ENCODE measurements at places on chromosomes 12 and 14. TPM values are rescaled to one million over a fixed set of nuclear protein-coding genes. Genes with fewer than 3 reads are reported as not detected.
A peak's percentile ranks its signal among the peaks of the same experiment; 100 is the strongest.

GRCh38 chr12:122946690-122947341 is 19.4 kb downstream of the ABCB9 start:
- no peaks in the 10 kb centered on the region for H3K27me3 ChIP-seq
- no peaks in the 10 kb centered on the region for H3K4me1 ChIP-seq
- no peak overlapping the region for H3K4me3 ChIP-seq

DNA sequence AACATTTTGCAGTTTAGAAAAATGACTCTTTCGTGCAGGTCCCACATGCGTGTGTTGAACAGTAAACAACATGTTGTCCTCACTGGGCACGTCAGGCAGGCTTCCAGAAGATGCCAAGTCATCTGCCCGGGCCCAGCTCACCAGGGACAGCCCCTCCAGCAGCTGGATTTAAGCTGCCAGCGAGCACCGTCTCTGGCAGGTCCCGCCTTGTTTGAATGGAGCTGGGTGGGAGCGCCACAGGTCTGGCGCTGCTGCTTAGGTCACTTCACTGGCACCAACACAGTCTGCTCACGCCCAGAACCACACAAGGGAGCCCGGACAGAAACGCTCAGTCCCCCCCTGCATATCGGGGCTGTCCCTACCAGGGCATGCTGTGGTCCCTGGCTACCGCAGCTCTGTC is 33.1 kb upstream of the MMP17 start:
- peaks cover 51% of the 10 kb centered on the region for H3K36me3 ChIP-seq
- no peaks in the 10 kb centered on the region for H3K4me1 ChIP-seq
- H3K27me3 ChIP-seq: no peaks in the 10 kb centered on the region
- H3K4me3 ChIP-seq: no peak overlapping the region

DNA sequence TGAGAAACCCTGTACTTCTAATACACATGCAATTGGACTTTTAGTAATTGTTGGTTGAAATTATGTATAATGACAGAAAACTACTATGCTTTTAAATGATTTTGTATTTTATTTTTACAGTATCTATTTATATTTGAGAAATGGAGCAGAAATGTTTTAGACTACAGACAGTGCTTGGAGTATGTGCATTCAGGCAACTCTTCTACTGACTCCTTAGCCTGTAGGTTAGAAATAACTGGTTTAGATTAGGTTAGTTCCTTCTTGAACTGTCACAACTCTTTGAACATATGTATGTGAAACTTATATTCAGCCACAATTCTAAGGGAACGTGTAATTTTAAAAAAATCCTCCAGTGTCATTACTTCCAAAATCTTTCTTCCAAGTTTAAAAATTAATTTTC is 1.7 kb downstream of the FGFR1OP2 start:
- H3K36me3 ChIP-seq: no peaks in the 10 kb centered on the region
- no peak for DNase-seq
- H3K27me3 ChIP-seq: no peaks in the 10 kb centered on the region
- H3K4me1 ChIP-seq: no peaks in the 10 kb centered on the region
- peak overlapping the region; percentile 71 for H3K4me3 ChIP-seq

- H3K27me3 ChIP-seq: no peaks in the 10 kb centered on the region
- peak overlapping the region; percentile 19 for H3K27ac ChIP-seq
- no peak overlapping the region for H3K4me3 ChIP-seq
- DNase-seq: no peak
Measured at GRCh38 chr12:45775465-45775864, 46.0 kb downstream of the ARID2 start.

DNA sequence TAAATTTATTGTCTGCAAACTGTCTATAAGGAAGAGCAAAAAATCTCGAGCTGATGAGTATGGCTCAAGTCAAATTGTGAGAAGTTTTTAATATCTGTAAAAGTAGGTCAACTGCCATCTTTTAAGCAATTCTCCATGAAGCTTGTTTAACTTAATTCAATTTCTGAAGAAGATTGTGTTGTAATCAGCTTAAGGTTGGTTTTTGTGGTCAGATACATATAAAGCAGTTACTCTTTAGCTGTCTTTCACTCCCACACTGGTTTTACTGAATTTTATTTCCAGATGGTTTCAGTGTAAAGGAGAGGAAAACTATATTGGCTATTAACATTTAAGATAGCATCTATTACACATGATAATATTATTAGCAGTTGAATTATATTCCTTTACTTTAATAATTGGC is 1165.1 kb downstream of the SLC16A7 start:
- DNase-seq: no peak
- H3K4me3 ChIP-seq: no peak overlapping the region
- H3K27ac ChIP-seq: no peak overlapping the region
- H3K4me1 ChIP-seq: no peaks in the 10 kb centered on the region
- no peaks in the 10 kb centered on the region for H3K36me3 ChIP-seq
- H3K27me3 ChIP-seq: no peaks in the 10 kb centered on the region

The FAM90A1 gene
- total RNA-seq: 0.28 TPM

The TMEM30B gene
- total RNA-seq: 0.66 TPM
